Activated T-helper 2 cell treated with anti-CD3 and anti-CD28 coated beads, Interferon-gamma antibody, Interleukin-2, Interleukin-4, amounts not matched to agents 10 μg/mL and 5 μg/mL and 100 μg/mL, durations not matched to agents 14 hours and 24 hours and 36 hours (primary cell): ENCODE measurements at places on chromosomes 2 and 18. TPM values are rescaled to one million over a fixed set of nuclear protein-coding genes. Genes with fewer than 3 reads are reported as not detected.

The ARHGAP15 gene
- total RNA-seq: 54.1 and 58.3 TPM in 2 replicates

The ADRA2B gene
- 0.09 and 0.21 TPM in 2 replicates for total RNA-seq

The NT5DC4 gene
- not detected in 2 replicates for total RNA-seq

DNA sequence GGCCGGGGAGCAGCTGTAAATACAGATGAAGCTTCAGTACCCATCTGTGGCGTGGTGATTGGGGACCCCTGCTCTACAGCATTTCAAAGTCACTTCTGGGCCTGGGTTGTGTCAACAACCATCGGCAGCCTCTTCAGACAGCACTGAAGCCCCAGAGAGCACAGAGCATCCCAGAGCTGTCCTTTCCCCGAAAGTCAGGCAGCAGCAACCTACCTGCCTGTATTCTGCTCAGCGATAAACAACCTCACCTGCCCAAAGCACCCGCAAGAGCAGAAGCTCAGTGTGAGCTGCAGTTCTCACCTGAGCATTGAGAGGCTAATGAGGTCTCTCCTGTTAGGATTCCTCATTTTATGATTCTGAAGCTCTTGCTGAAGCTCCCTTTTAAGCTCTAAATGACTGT lies 19.3 kb downstream of the TRABD2A start:
- no peak for DNase-seq

GRCh38 chr2:131008967-131009366 lies 84.3 kb downstream of the FAM168B start:
- no peak for DNase-seq

DNA sequence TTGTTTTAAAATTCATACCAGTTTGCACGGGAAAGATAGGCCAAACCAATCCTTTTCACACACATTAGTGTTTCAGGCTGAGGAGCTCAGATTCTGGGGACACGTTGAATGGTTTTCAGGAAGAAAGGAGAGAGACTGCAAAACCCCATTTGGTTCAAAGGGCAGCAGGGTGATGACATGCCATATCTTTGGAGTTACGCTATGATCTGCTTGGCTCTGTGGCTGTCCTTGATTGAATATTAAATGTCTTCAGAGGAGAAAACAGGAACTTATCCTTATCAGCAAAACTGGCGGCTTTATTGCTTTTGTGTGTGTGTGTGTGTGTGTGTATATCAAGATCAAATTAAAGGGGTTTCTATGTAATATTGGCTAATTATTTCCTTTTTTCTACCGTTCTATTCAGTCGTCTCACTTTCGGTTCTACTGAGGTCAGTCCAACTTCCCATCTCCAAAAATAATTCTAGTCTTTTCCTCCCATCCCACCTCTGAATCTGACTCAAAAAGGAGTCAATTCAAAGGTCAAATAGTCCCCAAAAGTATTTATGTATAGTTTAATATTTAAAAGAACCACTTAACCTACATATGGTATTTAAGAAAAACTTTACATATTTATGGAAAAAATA lies 292.9 kb upstream of the CCDC68 start:
- no peak for DNase-seq

DNA sequence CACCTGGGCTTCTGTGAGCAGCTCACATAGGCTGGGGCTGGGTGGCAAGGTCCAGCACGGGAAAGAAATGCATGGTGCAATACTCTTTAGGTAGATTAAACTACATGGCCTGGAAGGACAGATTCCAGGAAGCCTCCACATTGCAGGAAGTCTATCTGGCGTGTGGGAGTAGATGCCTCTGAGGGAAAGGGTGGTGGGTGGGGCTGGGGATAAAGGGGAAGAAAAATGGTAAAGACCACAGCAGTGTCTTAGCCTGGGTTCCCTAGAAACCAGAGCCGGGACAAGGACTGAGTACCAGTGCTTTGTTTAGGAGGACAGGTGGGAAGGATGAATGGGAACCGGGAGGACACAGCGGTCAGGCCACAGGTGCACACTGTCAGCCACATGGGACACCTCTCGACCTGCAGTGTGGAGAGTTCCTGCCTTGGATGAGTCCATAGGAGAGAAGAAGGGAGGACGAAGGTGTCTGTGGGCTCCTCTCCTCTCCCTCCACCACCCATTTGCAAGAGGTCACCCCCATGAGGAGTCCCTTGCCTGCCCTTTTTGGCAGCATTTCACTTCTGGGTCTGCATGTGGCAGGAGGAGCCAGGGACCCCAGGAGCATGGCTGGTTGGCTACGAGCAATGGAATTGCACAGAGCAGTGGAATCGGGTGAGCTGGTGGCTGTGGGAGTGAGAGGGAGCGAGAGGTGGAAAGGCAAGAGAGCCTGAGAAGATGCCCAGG lies 91.5 kb upstream of the HS6ST1 start:
- DNase-seq: no peak
